GDM1 (cell line): ENCODE measurements at places on chromosomes 12 and 14.

- DNase-seq, result no peak
Measured at GRCh38 chr14:80645667-80646413, 295.7 kb downstream of the CEP128 start.

DNA sequence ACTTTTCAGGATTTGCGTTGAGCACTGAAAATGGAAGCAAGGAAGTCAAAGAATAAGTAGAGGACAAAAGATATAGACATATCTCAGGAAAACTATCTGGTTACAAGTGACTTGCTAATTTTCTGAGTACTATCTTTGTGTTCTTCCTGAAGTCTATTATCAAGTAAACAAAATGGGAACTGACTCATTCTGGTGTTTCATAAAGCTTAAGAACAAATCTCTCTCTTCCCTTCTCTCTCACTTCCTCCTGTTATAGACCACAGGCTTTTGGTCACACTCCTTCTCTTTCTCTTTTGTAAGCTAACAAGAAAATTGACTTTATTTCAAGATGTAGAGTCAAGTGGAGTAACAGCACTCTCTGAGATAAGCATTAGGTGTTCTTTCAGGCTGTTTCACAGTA lies 406.6 kb upstream of the SYT1 start:
- no peak for DNase-seq

GRCh38 chr12:126040307-126040706 lies 975.1 kb downstream of the AACS start:
- DNase-seq, result no peak

GRCh38 chr12:46523446-46523845 lies 150.9 kb upstream of the SLC38A2 start:
- no peak for DNase-seq

DNA sequence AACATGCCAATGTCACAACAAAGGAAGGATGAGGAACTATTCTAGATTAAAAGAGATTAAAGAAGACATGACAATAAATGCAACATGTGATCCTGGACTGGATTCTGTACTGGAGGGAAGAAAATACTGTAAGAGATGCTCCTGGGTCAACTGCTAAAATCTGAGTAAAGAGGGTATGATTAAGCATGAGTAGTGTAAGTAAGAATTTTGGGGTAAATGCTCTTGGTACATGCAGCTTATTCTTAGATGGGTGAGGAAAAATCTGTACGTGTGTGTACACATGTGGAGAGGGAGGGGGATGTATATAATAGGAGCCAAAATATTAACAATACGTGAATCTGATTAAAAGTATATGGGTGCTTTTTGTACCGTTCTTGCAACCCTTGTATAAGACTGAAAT lies 66.0 kb downstream of the CDC42BPB start:
- no peak for DNase-seq

GRCh38 chr14:37778135-37778943 lies 182.9 kb downstream of the TTC6 start:
- DNase-seq, result no peak

GRCh38 chr14:61537563-61538463 lies 157.5 kb upstream of the HIF1A start:
- DNase-seq, result no peak

DNA sequence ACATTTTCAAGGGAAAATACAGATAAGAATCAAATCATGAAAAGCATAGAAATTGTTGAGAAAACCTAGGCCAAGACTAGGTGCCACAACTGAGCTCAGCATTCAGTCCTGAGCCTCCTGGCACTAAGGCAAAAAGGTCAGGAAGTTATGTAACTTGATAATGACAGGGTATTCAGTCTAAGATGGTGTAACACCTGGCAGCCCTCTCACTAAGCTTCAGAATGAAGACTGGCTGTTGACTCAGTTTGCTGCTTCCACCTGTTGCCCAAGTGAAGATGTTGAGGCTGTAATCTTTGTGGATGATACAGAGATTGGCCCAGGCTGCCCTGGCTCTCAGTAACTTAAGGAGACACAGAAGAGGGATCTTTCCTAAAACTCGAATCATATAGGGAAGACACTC lies 19.6 kb downstream of the PROX2 start:
- DNase-seq, result no peak

GRCh38 chr12:16072678-16073077 lies 161.5 kb downstream of the DERA start:
- no peak for DNase-seq

DNA sequence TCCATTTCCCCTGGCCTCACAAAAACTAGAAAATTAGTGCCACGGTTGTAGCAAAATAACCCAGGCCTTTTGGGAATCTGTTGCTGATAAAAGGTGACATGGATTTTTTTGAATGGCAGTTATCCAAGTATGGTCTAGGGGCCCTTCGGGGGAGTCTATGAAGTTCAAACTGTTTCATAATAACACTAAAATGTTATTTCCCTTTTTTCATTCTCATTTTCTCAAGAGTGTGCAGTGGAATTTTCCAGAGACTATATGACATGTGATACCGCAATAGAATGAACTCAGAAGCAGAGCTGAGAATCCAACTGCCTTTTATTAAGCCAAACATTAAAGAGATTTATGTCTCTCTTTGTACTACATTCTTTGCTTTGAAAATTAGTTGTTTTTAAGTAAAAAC lies 26.9 kb downstream of the GSTZ1 start:
- DNase-seq, result no peak

GRCh38 chr14:92400579-92401444 lies 77.8 kb downstream of the SLC24A4 start:
- DNase-seq, result no peak

DNA sequence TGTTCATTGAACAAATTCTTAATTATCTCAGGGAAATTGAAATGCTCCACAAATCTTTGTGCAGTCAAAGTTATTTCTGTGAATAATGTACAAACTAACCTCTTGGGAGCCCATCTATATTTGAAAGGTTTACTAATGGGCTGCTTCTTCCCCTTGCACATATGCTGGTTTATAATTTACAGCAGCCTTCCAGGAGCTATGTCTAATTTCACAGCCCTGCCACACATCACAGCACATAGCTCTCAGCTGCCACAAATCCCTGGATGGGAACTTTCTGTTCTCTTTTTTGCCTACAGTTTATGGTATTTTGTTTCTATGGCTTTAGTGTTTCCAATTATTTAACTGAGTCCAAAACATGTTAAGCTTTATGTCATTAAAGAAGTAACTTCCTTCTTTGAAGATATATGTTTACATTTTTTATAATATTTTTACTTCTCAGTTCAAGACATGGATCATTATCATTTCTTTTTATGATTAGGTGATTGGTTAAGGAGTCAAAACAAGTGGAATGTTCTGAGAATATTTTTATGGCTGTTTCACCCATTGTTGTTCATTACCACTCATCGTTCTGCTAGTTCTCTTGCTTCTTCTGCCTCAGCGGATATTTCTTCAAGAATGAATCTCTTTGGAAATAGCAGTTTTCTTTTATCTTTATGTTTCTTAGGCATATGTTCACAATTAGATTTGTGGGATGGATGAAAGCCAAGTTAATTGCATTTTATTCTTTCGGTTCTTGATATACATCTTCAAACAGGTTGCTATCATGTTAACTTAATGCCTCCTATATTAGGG lies 475.6 kb upstream of the MIS18BP1 start:
- DNase-seq, result no peak

DNA sequence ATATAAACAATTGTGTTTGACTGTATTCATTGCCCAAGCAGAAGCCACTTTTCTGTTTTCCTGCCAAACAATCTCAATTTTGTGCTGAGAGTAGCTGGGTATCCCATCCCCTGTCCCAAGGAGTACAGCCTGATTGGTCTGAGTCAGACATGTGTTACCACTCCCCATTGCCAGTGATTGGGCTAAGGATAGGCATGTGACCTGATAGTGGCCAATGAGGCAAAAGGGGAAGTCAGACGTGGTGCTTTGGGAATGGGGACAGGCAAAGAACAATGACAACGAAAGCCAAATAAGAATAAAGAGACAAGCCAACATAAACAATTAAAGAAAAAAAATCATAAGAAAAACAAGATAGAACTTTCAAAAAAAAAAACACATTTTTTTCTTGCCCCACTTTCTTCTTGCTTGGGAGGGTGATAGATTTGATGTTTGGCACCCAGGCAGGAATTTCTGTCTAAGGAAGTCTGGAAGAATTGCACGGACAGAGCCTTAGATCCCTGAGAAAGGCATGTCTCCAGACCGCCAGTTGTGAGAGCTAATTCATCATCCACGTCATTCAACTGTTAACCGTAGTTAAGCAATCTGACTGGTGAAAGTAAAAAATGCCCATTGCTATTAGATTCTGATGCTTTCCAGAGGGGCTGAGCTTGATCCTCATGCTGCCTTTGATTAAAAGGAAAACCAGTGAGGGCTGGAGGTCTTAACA lies 626.6 kb upstream of the TMEM132C start:
- DNase-seq, result no peak

- no peak for DNase-seq
Measured at GRCh38 chr12:21073822-21074460, 57.1 kb upstream of the SLCO1B1 start.

- no peak for DNase-seq
Measured at GRCh38 chr14:91281346-91281745, 36.8 kb upstream of the GPR68 start.

- no peak for DNase-seq
Measured at GRCh38 chr12:91441246-91441645, 258.6 kb upstream of the DCN start.

DNA sequence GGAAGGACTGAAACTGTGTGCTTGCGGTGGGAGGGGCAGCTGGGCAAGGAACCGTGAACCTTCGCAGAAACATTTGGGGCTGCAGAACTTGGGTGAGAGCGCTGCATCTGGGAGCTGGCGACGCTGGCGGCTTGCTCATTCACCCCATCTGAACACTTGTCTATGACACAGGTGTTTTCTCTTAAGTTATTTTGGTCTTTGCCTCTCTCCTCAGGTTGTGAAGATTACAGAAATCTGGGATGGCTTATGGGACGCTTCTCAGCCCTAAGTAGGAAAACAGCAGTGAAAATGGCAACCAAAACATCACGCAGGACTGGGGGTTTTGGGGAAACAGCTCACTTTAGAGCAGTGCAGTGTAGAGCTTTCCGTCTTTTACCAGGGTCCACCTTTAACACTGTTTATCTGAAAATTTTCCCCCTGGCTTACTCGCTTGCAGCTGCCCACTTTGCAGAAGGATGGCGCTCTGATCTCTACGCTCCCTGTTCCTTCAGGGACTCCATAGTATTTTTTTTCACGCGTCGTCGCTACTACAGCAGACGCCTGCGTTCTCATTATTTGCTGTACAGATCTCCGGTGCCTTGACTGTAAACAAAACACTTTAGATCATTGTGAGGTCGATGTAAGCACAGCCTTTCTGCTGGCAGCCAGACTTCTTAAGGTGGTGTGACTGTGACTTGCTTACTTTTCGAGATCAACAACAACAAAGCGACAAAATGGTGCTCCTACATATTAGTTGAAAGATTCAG lies 2.7 kb upstream of the CDKN1B start:
- no peak for DNase-seq

DNA sequence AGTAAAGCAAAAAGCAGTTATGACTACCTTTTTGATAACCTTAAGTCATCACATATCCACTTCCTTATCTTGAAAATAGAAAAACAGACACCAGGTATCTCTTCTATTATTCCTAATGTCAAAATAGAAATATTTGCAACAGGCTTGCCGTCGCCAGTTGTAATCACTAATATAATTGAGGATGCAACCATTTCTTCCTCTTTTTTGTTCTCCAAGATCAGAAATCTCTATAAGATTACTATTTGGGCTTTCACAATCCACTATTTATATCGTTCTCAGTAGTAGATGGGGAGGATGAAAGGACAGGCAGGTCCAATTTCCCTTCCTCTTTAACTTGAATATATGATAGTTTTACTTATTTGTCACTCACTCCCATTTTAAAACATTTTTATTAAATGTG lies 130.2 kb upstream of the HMGA2 start:
- DNase-seq, result no peak

- no peak for DNase-seq
Measured at GRCh38 chr12:25833657-25834056, 124.8 kb upstream of the RASSF8 start.

GRCh38 chr14:22540811-22541360 lies 48.1 kb downstream of the DAD1 start:
- DNase-seq, result no peak

DNA sequence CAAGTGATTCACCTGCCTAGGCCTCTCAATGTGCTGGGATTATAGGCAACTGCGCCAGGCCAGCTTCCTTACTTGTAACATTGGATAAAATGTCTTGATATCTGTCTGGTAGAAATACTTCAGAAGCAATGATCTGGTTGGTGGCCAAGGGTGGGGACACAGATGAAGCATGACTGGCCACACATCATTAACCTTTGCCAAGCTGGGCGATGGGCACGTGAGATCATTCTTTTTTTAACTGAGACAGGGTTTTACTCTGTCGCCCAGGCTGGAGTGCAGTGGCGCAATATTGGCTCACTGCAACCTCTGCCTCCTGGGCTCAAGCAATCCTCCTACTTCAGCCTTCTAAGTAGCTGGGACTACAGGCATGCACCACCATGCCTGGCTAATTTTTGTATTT lies 31.1 kb downstream of the PLEKHH1 start:
- no peak for DNase-seq

DNA sequence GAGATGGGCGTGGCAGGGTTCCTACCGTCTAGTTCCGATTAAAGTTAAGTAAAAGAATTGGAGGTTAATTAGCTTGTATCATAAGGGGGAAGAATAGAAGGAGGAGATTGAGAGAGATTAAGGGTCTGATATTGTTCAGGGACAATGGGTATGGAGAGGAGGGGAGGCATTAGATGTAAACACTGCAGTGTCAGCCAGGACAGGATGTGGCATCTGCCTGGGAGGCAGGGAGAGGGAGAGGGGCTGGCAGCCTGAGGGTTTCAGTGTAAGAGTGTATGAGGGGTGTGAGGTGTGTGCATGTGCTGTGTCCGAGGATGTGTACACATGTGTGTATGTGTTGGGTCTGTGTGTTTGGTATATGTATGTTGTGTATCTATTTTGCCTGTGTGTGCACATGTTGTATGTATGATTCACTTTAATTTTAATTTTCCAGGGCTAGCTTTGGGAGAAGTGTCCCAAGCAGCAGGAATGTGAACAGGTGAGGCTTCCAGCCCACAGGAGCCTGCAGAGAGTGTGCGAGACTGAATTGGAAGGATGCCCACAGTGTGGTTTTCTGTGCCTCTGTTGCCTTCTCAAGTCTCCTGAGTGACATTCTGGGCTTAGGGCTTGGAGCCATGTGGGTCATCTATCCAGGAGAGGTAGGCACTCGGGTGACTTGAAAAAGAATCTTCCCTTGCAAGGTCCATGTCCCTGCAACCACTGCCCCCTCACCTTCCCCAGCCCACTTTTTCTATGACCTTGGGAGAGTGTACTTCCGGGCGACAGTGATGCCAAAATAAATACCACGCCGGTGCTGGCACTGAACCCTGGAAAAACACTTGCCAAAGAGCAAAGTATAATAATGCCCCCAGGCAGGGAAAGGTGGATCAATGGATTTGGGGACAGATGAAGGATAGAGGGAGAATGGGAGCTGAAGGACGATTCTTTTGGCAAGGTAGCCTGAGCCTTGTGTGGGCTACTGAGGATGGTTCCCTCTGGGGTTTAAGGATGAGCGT lies 36.8 kb upstream of the DCD start:
- no peak for DNase-seq

DNA sequence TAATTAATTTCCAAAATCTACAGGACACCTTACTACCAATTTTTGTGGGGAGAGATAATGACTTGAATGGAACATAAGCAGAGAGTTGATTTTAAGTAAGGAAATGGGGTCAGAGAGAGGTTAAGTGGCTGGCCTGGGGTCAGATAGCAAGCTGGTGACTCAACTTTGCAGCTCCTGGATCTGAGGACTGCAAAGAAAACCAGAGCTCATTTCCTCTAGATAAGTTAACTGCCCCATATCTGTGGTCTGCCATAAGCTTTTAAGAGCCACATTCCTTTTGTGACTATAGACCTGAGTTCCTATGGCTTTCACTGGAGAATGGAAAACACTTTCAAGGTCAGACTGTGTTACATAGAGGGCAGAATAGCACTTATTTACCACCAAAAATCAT lies 201.2 kb upstream of the PRICKLE1 start:
- DNase-seq, result no peak
